ENCODE measurements at places on chromosomes 1 and 21.

DNA sequence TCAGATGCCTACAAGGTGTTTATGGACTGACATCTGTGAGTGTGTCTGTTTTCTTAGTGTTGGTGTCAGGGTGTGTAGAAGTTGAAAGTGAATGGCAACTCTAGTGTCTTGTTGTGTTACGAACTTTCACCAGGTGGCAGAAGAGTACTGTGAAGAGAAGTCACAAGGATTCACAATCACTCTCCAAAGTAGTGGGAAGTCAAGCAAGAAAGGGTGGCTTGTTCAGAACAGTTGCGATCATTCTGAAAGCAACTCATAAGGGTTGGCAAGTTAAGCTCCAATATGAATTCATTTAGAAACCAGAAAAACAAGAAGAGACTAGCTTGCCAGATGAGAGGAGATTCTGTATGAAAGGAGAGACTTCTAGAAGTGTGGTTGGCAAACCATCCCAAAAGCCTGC lies 86.1 kb downstream of the FASLG start:
- ATAC-seq: peak; percentile 84

- ATAC-seq: no peak
Observed at GRCh38 chr1:170853867-170854266, 81.5 kb upstream of the MROH9 start.

GRCh38 chr1:73366734-73367413 lies 831.1 kb downstream of the LRRIQ3 start:
- no peak for ATAC-seq

DNA sequence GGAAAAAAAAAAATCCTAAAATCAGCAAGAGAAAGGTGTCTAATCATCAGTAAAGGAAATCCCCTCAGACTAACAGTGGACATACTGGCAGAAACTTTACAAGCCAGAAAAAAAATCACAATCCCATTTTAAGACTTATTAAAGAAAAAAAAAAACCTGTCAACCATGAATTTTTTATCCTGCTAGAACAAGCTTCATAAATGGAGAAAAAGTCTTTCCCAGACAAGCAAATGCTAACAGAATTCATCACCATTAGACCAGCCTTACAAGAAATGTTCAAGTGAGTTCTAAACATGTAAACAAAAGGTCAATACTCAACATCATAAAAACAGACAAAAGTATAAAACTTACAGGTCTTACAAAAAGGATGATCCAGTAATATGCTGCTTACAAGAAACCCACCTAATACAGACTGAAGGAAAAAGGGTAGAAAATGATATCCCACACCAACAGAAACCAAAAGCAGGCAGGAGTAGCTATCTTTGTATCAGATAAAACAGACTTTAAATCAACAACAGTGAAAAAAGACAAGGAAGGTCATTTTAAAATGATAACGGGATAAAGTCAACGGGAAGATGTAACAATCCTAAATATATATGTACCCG lies 129.6 kb downstream of the EVI5 start:
- ATAC-seq: no peak

DNA sequence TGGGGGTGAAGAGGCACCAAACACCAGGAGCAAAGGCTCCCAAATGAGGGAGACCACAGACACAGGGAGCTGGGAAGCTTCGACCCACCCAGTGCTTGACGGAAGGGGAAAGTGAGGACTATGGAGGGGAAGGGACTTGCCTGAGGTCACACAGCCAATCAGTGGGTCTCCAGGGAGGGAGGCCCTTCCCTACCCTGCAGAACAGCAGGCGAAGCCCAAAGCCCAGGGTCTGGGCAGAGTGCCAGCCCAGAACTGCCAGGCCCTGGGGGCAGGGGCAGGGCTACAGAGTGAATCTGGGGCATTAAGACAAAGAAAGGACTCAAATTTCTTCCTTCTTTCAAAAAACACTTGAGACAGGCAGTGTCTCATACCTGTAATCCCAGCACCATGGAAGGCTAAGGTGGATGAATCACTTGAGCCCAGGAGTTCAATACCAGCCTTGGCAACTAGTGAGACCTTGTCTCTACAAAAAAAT lies 45.5 kb upstream of the ECE1 start:
- peak; percentile 36 for ATAC-seq

GRCh38 chr1:84582802-84583587 lies 8.8 kb upstream of the CTBS start:
- ATAC-seq: peak; percentile 86

GRCh38 chr1:201648907-201649721 lies 110.2 kb downstream of the NAV1 start:
- ATAC-seq: peak; percentile 2

GRCh38 chr1:101238681-101239094 lies 1.9 kb downstream of the S1PR1 start:
- ATAC-seq: peak; percentile 72

GRCh38 chr1:108503062-108503733 lies 53.1 kb downstream of the NBPF6 start:
- ATAC-seq: no peak

GRCh38 chr1:182725259-182726255 lies 41.2 kb upstream of the RGS8 start:
- ATAC-seq: no peak

- ATAC-seq: no peak
Observed at GRCh38 chr1:110728388-110729001, 53.8 kb upstream of the KCNA3 start.

- peak; percentile 67 for ATAC-seq
Observed at GRCh38 chr1:81414488-81415015, 386.2 kb upstream of the ADGRL2 start.

- no peak for ATAC-seq
Observed at GRCh38 chr21:42580793-42581321, 67.2 kb downstream of the SLC37A1 start.

- ATAC-seq: peak; percentile 36
Observed at GRCh38 chr1:30919025-30919881, 10.7 kb upstream of the SDC3 start.

- peak; percentile 73 for ATAC-seq
Observed at GRCh38 chr1:152517237-152517811, 3.0 kb downstream of the CRCT1 start.

DNA sequence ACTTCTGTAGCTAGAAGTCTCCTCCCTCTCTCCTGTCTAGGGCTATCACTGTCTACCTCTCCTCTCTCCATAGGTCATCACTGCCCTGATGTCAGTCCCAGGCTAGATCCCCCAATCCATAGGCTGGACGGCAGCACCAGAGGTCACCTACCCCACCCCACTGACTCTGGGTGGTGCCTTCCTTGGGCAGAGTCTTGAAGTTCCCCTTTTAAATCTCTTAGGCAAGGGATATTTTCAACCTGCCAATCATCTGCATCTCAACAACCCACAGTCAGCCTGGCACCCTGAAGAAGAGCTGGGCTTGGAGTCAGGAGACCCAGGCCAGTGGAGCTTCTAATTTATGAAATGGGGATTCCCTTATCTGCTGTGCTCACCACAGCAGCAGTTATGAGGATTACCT lies 13.2 kb downstream of the MYBPH start:
- ATAC-seq: no peak

DNA sequence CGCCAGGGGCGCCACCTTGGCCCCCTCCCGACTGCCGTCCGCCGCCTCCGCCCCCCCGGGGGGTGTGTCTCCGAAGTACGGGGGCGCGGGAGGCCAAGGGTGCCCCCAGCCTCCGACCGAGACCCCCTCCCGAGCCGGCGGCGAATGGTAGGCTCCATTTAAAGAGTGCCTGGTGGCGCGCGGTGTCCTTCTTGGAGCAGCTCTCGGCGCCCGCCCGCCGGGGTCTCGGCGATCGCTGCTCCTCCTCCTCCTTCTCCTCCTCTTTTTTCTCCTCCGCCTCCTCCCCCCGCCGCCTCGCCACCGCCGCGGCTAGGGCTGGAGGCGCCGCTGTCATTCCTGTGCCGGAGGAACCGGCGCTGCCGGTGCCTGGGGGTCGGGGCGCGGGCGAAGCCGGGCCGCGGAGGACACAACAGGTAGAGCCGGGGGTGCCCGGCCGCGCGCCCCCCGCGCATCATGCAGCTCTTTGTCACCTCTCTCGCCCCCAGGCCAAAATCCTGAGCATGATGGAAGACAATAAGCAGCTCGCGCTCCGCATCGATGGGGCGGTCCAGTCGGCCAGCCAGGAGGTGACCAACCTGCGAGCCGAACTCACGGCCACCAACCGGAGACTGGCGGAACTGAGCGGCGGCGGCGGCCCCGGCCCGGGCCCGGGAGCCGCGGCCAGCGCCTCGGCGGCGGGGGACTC lies at the start of gene KAZN:
Gene KAZN, plus strand, starts transcription at position 188 of the 685 bp plus-strand sequence.
- peak; percentile 42 for ATAC-seq

- peak; percentile 51 for ATAC-seq
Observed at GRCh38 chr21:39263372-39263771, 50.1 kb downstream of the BRWD1 start.

DNA sequence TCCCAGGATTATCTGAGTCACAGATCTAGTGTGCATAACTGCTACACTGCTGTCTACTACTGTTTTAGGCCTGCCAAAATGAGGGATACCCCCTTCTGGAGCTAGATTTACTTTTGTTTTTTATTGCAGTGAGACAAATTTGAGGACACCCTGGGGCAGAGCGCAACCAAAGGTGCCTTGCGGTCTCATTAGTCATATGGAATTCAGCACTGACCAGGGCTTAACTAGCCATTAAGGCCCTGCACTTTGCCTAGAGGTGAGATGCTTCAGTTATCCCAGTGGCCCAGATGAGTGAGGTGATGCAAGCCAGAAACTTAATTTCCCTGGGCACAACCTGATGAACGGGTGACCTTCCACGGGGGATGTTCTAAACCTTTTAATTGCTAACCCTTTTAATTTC lies 998 bp upstream of the SPAG17 start:
- peak; percentile 41 for ATAC-seq

GRCh38 chr1:214192825-214193643 lies 87.9 kb upstream of the SMYD2 start:
- ATAC-seq: no peak

DNA sequence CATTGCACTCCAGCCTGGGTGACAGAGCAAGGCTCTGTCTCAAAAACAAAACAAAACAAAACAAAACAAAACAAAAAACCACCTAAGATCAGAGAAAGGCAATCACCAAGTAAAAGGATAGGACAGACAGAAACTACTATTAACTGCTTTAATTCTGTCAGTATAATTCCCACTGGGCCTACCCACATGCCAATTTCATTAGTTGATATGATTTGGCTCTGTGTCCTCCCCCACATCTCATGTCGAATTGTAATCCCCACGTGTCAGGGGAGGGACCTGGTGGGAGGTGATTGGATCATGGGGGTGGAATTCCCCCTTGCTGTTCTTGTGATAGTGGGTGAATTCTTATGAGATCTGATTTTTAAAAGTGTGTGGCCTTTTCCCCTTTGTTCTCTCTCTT lies 27.2 kb upstream of the CAPZB start:
- ATAC-seq: no peak

GRCh38 chr1:2286923-2287322 lies 58.8 kb downstream of the SKI start:
- ATAC-seq: no peak

DNA sequence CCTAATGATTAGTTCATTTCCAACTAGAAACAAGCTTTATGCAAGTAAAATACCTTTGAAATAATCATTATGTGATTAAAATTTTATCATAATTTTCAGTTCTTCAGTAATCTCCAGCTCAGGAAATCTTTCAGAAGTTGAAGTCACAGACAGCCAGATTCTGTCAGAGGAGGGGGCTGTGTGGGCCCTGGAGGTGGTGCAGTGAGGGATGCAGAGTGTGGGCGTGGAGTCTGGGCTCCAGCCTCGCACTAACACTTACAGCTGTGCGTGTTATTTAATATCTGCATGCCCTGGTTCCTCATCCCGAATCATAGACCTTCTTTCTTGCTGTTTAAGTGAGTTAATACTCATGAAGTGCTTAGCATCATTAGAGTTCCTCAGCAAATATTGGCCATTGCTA lies 23.9 kb downstream of the WDR64 start:
- ATAC-seq: no peak

GRCh38 chr1:223245983-223246382 lies 102.9 kb upstream of the TLR5 start:
- no peak for ATAC-seq

DNA sequence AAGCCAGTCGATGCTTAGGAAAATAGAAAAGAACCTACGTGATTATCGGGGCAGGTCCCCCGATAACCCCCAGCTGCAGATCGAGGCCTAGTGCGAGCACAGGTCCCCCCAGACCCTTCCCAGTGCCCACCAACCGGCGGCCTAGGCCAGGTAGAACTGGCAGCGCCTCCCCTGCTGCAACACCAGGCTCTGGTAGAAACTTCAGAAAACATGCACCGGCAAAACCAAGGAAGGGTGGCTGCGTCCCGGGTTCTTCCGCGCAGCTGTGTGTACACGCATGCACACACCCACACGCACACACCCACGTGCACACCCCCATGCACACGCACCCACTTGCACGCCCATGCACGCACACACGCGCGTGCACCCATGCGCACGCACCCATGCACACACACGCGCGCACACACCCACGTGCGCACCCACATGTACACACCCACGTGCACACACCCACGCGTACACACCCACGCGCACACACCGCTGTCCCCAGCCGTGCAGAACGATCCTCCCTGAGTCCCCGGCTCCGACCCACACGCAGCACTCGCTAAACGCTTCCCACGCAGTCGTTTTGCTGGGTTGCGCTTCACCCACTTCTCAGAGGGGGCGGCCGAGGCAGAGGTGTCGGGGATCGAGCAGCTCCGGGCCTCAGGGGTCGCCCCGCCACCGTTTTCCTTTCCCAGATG lies 5.2 kb downstream of the TSPEAR start:
- no peak for ATAC-seq

DNA sequence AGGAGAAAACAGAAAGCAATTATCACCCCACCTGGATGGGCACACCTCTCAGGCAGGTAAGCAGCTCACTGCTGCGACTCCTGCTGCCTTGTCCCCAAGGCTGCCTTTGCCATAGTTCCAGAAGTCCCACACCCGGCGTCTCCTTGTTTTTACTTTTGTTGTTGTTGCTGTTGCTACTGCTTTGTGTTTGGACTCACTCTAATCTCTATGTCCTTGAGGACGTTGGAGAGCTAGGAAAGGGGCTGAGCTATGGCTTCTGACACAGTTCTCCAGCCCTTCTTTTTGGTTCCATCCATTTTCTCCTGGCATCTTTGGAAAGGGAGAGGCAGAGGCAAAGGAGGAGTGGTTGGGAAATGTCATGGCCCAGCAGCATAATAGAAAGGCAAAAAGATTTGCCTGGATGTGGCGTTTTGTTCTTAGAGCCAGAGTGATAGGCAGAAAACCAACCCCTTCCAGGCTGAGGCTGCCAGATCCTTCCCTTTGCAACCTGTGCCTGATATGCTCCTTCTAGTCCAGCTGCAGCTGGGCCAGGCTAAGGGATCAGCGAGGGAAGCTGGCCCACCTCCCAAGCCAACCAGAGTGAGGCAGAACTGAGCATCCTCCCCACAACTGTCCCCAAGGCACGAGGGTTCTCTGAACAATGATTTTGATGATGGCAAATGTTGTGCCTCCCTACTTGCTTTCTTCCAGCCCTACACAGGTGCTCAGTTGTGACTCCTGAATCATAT lies 270.7 kb downstream of the ASTN1 start:
- no peak for ATAC-seq

- ATAC-seq: no peak
Observed at GRCh38 chr1:182563095-182563494, 26.0 kb downstream of the RNASEL start.

DNA sequence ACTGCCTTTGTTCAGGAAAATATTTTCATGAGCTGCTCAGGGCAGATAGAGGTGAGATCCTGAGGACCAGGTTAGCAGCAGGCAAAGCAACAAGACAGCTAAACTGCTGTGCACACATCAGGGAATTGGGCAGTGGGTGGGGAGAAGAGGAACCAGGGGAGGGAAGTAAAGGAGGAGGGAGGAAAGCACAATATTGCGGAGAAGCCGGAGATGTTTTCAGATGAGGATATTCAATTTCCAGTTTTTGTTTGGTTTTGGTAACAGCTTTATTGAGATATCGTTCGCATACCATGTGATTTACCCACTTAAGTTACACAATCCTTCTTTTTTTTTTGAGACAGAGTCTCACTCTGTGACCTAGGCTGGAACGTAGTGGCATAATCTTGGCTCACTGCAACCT lies 34.5 kb downstream of the EPHA10 start:
- no peak for ATAC-seq
